Activated T-helper 2 cell treated with anti-CD3 and anti-CD28 coated beads, Interferon-gamma antibody, Interleukin-2, Interleukin-4, amounts not matched to agents 10 μg/mL and 5 μg/mL and 100 μg/mL, durations not matched to agents 14 hours and 24 hours and 36 hours (primary cell): ENCODE measurements at places on chromosomes 2 and 18. TPM values are rescaled to one million over a fixed set of nuclear protein-coding genes. Genes with fewer than 3 reads are reported as not detected.

DNA sequence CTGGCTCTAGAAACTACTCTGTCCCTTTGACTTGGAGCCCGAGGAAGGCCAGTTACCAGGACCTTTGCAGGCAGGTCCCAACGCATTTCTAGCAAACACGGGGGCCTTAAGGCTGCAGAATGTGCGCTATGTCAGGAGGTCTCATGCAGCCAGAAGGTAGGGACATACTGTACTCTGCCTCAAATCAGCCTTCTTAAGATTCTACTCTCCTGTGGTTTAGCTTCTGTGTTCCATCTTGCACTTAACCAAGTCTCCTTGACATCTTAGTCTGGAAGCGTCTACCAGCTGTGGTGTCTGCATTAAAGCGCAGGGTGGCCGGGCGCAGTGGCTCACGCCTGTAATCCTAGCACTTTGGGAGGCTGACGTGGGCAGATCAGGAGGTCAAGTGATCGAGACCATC lies 65.5 kb downstream of the STEAP3 start:
- H3K27ac ChIP-seq: no peak overlapping the region
- DNase-seq: no peak
- no peaks in the 10 kb centered on the region for H3K27me3 ChIP-seq
- H3K36me3 ChIP-seq: no peaks in the 10 kb centered on the region
- H3K4me3 ChIP-seq: no peak overlapping the region
- H3K4me1 ChIP-seq: no peaks in the 10 kb centered on the region

- H3K4me1 ChIP-seq: peaks cover 57% of the 10 kb centered on the region
- H3K36me3 ChIP-seq: peaks cover 20% of the 10 kb centered on the region
- no peaks in the 10 kb centered on the region for H3K27me3 ChIP-seq
- DNase-seq: no peak
- H3K4me3 ChIP-seq: no peak overlapping the region
- no peak overlapping the region for H3K27ac ChIP-seq
These were observed 10.6 kb downstream of the CUL3 start for GRCh38 chr2:224574423-224575084.

KCNG2 gene
- not detected in 2 replicates for total RNA-seq

MGAT5 gene
- 14.0 and 14.1 TPM in 2 replicates for total RNA-seq
